Activated CD4-positive, alpha-beta T cell treated with anti-CD3 and anti-CD28 coated beads, Interleukin-2, amount 50 U/mL, for 16 hours (primary cell): ENCODE measurements at places on chromosomes 5 and 9.

DNA sequence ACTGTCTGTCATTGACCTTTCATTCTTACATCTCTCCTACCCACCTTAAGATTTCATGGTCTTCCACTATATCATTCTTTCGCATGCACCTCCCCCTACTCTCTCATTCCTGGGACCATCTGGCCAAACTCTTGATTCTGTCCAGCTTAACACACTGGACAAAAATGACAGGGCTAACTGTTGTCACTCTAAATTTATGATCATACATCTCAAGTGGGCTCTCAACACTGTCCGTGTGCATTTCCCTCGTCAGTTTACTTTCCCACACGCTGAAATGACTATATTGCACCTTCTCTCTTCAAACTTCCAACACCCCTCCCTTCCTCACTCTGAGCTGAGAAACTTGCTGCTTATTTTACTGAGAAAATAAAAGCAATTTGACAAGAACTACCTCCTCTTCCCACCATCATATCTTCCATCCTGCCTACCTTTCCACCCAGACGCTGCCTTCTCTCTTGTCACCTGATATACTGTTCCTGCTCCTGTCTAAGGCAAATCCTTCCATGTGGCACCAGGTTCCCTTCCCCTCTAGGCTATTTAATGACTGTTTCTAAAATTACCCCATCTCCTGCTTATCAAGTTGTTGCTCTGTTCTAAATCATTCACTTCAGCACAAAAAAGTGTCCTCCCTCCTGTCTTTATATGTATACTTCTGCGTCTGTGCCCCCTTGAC is 8.1 kb upstream of the KLF9 start:
- no peak for DNase-seq

- no peak for DNase-seq
These were observed 169.7 kb downstream of the NPR3 start for GRCh38 chr5:32880796-32881195.

- no peak for DNase-seq
These were observed 324.3 kb upstream of the RORB start for GRCh38 chr9:74172874-74173273.

DNA sequence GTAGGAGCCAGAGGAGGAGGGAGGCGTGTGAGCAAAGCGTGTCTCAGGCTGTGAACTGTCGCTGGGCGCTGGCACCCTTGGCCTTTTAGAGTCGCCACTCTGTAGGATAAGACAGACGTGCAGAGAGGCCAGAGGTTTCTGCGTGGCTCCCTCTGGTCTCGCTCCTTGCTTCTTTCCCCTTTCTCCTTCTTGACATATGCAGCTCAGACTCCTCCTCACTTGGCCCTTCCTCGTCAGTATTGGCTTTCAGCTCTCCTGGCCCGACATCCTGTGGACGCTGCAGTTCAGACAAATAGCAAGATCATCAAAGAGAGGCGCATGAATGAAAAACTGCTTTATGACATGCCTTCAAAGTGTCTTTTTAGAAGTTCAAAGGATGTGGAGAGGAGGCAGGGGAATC is 116.8 kb upstream of the SPRY4 start:
- no peak for DNase-seq

- DNase-seq, result no peak
These were observed 5.2 kb downstream of the DOCK8 start for GRCh38 chr9:219670-220365.

- DNase-seq, result no peak
These were observed 80.9 kb downstream of the HMCN2 start for GRCh38 chr9:130346431-130346830.

DNA sequence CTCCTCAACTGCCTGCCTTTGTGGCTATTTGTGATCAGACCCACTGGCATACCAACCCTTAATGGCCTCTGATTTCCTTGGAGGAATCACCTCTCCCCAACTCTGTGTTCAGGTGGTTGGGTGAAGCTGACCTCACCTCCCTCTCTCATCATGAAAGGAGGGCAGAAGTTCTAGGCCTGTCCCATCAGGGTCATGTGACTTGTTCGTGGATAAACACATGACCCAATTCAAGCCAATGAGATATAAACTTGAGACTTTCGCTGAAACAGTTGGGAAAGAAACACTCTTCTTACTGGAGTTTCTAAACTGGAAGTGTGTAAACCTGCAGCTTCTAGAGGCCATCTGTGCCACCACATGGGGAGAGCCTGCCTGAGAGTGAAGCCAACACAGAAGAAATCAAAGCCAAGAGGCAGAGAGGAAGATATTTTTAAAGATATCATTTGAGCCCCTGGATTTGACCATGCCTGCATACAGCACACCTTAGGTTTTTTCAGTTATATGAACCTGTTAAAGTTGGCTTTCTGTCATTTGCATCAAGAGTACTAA is 5.8 kb downstream of the GABBR2 start:
- DNase-seq, result no peak

DNA sequence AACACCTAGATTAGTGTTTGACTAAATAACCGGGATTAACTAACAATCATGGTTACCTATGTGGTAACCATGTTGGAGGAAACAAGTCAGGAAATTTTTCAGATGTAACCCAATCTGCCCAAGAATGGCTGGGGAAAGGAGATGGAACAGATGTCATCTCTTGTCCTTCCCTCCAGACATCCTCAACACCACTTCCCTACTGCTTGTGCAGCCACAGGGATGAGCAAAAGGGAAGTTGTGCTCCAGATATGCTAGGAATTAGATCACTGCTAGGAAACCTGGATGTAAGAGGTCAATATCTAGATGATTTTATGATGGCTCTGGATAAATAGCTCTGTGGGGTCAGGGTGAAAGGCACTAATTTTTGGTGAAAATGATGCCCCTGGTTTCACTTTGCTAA is 61.3 kb upstream of the ELL2 start:
- no peak for DNase-seq

DNA sequence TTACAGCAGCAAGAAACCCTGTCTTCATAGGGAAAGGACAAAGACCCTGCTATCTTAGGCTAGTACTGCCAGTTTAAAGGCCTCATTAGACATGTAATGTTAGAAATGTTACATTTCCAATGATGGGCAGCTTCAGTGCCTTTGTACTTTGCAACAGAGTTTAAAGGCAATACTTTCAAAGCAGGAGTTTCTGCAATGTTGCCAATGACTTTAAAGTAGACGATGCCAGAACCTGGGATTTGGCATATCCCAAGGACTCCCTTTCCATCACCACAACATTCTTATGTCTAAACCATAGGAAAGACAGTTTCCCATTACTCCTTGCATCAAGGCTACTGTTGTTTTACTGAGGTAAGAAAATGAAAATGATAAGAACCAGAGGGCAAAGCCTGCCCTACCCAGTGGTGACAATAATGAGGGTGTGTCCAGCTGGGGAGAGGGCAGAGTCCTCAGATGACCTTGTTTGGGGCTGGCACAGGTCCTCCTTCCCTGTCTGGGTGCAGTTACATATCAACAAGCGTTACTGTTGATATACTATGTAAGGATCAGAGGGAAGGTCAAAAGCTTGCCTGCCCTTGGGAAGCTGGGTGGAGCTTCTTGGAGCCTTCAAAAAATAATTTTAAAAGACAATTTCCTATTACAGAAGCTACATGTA is 27.5 kb upstream of the MLANA start:
- no peak for DNase-seq

DNA sequence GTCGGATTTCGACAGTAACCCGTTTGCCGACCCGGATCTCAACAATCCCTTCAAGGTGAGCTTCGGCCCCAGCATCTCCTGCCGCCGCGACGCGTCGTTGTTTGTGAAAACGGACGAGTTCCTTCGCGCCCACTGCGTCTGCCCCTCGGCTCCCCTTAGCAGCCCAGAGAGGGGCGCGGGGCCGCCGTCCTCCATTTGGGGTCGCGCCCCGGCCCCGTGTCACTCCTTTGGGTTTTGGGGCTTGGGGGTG is 182 bp downstream of the SCAMP1 start:
- DNase-seq, result no peak

DNA sequence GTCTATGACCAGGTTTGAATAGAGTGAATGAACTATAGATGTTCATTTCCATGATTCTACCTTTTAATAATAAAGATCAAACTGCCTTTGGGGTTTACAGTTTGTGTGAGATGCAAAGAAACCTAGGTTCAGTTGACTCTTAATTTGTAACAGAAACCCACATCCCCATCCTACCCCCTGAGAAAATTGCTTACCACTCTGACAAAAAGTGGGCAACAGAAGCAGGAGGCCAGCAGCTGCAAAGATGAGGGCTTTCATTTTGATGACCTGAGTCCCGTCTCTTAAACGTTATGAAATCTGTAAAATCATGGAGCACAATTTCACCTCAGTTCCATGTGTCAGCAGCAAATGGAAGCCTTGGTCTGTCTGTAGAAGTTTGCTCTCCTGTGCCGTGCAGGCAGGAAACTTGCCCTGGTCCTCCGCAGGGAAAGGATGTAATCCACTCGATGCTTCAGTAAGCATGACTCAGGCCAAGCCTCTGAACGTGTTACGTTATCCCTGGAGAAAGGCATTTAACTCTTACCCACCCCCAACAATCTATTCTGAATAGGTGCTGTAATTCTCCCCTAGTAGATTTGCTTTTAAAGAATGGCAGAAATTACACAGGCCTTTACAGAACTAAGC is at the start of gene F2RL2:
F2RL2 (minus strand) TSS at position 431 of the 624 bp plus-strand sequence; CDS start at position 258, 173 bp downstream.
- DNase-seq, result no peak

DNA sequence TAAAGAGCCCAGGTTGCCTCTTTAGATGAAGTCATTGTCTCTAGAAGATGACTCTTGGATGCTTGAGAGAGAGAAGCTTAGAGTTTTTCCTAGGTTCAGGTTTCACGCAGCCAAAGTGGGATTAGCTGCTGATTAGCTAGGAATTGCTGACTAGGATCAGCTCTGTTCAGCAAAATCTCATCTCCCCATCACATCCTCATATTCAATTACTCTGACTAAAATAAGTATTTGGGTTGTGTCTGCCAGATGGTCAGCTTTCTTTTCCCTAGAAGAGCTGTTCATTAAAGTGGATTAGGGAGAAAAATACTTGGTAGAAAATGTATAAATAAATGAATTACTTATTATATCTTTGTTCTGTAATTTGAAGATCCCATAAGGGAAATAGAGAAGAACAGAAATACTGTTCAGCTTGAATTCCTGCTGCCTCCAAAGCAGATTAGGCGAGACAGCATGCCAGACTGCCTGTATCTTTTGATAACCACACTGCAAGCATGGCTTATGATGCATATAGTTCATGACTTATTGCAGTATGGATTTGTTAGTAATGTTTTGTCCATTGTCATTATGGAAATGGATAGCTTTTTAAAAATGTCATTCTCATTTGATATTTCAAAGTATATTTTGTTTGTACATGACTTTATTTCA is 184.8 kb upstream of the CD180 start:
- no peak for DNase-seq

DNA sequence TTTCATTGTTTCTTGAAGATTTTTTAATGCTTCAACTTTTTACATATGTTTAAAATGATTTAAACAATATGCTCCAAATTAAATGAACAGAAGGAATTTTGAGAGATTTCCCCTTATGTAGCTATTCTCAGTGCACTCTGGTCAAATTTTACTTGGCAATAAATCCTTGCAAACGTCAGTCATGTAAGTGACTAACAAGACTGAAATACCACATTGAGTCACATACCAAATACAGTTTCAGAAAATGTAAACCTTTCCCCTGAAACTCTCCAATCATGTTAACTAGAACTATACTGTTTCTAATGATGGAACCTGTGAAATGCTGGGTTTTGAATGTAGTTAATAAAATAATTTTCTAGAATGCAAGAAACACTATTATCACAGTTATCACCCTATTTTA is 29.6 kb downstream of the SAR1B start:
- DNase-seq, result peak; percentile 75

DNA sequence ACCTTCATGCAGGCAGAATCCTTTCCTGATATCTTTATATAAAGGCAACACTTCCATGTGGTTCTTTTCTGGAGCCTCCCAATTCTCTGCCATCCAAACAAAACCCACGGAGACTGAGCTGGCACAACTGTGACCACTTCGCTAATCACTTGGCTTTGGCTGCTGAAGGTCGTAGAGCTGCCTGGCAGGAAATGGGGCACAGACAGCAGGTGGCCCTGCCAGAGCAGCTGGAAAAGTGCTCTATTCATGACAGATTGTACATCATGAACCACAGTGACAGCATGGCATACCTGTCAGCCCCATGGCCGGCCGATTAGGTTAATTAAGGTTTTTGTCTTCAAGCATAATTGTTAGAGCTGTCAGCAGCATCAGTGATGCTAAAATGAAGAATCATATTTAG is 141.9 kb upstream of the ANKRD55 start:
- no peak for DNase-seq
